ENCODE measurements at places on chromosomes 7 and 10.
A peak's percentile ranks its signal among the peaks of the same experiment; 100 is the strongest.

- DNase-seq = no peak
Measured at GRCh38 chr7:46753662-46754061, 828.2 kb downstream of the TNS3 start.

DNA sequence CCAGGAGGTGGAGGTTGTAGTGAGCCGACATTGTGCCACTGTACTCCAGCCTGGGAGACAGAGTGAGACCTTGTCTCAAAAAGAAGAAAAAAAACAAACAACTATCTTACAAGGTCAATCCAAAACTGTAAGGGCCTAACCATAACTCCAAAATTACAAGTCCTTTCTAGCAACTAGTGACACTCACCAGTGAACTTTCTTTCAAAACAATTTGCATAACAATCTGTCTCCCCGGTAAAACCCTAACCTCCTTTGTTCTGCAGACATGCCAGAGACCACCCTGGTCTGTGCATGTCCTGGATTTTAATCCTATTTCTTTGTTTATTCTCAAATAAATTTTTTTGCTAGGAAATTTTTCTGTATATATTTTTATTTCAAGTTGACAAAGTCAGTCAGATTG, 68.1 kb downstream of the EXOC6 start:
- no peak for DNase-seq

GRCh38 chr7:29091715-29092114, 54.6 kb downstream of the CPVL start:
- DNase-seq = peak; percentile 12

DNA sequence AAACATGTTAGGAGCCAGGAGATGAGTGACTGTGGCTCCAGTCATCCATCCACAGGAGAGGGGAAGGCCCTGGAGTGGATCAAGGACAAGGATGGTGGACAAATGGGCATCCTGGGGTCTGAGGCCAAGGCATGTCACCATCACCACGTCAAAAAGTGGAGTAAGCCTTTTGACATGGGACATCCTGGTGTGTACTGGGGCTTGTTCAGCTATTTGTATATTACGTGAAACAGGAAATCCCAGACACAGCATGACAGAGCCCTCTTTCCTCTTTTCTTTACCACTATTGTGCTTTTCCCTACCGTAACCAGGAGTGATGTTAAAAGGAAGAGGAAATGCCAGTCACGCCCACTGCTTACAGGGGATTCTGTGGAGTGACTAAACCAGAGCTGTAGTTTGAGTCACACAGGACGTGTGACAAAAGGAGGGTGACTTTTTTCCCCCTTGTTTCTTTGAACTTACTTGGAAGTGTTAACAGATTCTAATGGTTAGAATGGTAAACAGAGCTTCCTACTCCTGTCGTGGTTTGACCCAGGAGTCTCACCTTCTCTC, 15.4 kb downstream of the ACSL5 start:
- DNase-seq = no peak

GRCh38 chr7:132557489-132558044, 18.7 kb downstream of the PLXNA4 start:
- DNase-seq = peak; percentile 34

DNA sequence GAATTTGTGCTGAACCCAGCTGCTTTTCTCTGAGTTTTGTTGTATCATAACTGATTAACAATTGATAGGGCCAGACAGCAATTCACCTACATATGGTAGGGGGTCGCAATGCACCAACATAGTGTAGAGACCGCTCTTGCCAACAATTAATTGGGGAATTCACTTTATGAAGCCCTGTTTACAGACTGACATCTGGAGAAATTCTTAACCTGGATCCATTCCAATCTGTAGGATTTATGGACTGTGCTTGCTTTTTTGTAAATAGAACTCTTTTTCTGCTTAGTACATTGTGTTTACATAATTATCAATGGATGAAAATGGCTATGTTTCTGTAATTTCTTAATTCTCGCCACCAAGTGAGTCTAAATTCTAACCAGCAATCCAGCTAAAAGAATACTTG, 311.7 kb upstream of the BMPER start:
- no peak for DNase-seq
